ENCODE measurements at places on chromosomes 3 and 15.

DNA sequence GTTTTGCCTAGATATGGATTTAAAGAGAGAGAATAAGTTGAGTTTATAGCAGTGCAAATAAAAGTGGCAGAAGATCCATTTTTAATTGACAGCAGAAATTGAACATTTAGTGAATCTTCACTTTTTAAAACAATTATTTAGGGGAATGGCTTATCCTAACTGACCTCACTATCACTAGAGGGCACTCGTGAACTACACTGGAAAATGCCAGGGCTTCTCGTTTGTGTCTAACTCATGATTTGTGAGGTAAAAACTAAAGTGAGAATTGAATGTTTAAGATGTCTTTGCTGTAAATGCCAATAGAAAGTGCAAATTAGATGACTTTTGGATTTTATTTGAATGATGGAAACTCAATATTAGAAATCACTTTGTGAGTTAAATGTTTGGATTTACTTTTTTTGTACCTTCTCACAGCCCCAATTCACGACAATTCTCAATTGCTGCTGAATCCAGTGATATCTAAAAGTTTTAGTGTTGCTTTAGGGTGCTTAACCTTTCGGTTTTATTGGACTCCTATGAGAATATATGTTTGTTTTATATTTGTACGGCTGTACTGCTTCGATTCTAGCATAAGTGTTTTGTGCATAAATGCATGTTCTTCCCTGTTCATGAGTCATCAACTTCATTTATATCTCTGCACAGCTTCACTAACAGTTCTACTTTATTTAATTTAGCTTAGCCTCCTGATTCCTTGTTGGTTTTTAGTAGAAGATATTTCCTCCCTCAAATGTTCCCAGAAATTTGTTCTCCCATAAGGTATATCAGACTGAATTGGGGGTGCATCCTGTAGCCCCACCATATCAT lies 462.1 kb downstream of the MFSD1 start:
- DNase-seq = no peak

DNA sequence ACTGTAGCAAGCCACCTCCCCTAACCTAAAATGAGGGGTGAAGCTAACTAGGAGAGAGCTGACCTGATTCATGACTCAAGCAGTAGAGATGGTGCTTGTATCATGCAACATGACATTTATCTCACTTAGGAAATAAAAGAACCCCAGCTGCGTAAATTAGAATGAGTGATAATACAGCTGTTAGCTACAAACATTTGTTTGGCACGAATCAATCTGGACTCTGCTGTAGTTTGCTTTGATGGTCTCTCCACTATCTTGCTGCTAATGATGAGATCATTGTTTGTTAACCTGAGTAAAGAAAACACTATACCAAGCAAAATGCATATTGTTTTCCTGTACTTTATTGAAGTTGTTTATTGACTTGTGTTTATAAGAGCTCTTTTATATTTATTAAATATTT lies 92.6 kb downstream of the ALDH1A2 start:
- no peak for DNase-seq

- no peak for DNase-seq
Observed at GRCh38 chr3:138282836-138283235, 46.8 kb downstream of the NME9 start.

- no peak for DNase-seq
Observed at GRCh38 chr3:167437428-167438139, 36.3 kb downstream of the SERPINI2 start.

GRCh38 chr3:194977356-194977755 lies 291.7 kb downstream of the FAM43A start:
- DNase-seq = peak; percentile 43

- no peak for DNase-seq
Observed at GRCh38 chr3:144403040-144403457, 431.4 kb downstream of the DIPK2A start.

DNA sequence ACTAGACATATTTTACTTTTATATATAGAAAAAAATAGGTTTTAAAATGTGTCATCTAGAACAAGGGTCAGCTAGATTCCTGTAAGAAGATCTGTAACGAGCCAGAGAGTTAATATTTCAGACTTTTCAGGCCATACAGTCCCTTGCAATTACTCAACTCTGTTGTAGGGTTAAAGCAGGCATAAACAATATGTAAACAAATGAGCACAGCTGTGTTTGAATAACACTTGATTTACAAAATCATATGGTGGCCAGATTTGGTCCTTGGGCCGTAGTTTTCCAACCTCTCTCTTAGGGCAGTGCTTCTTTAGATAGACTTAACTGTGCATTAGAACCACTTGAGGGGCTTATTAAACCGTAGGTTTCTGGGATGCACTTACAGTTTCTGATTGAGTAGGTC lies 19.6 kb downstream of the LRRC57 start:
- no peak for DNase-seq

GRCh38 chr3:120685411-120685810 lies 3.4 kb upstream of the HGD start:
- no peak for DNase-seq

DNA sequence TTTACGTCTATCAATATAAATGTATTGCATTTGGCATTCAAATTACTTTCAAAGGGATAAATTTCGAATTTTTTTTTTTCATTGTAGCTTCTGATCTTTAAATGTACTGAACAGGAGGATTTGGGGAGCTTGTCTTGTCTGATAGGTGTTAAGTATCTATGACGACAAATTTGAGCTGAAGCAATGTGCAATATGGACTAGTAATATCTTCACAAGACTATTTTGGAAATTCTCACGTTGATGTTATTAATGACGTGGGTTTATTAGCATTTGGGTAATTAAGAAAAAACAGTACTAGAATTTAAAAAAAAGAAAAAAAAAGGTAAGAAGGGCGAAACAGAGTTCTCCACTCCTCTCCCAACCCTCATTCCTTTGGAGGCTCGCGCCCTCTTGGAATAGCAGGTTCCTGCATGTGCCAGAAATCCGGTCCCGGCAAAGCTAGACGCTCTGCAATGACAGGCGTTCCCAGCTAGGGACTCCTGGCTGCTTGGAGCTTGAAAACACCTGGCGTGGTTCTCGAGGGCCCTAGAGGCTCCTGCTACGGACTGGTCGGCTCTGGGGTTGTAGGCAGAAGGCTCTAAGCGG lies 648 bp upstream of the P2RY1 start:
- peak; percentile 63 for DNase-seq

- DNase-seq = no peak
Observed at GRCh38 chr15:30038667-30039523, 43.9 kb upstream of the GOLGA8J start.

DNA sequence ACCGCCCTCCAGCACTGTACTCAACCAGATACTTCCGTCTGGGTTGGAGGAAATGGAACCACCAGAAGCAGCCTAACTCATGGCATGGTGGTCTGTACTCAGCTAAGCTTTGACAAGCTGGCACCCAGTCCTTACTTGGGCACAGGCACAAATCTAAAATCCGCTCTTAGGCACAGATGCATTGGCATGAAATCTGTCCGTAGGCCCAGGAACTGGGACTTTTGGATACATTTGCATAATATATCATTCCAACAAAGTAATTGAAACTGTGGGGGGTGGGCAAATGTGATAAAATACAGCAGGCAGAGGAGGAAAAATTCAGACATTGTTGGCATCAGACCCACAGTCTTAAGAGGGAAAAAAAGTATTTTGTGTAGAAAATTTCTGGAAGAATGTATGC lies 75.4 kb downstream of the C3orf85 start:
- no peak for DNase-seq

- DNase-seq = no peak
Observed at GRCh38 chr3:119289404-119289770, 4.8 kb upstream of the ARHGAP31 start.

DNA sequence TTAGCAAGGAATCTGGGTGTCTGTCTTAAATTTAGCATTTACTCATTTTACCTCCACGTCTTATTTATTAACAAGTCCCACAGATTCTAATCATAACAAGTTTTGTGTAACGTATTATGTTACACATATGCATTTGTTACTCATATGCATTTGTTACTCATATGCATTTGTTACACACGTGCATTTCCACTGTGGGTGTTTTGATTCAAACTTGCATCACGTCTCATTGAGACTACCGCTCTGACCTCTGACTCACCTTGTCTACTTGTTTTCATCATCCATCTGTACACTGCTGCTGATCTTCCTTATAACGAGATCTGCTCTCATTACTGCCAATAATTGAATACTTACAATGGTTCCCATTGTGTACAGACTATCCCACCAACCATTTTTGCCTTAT lies 1141.4 kb downstream of the TBL1XR1 start:
- DNase-seq = no peak

DNA sequence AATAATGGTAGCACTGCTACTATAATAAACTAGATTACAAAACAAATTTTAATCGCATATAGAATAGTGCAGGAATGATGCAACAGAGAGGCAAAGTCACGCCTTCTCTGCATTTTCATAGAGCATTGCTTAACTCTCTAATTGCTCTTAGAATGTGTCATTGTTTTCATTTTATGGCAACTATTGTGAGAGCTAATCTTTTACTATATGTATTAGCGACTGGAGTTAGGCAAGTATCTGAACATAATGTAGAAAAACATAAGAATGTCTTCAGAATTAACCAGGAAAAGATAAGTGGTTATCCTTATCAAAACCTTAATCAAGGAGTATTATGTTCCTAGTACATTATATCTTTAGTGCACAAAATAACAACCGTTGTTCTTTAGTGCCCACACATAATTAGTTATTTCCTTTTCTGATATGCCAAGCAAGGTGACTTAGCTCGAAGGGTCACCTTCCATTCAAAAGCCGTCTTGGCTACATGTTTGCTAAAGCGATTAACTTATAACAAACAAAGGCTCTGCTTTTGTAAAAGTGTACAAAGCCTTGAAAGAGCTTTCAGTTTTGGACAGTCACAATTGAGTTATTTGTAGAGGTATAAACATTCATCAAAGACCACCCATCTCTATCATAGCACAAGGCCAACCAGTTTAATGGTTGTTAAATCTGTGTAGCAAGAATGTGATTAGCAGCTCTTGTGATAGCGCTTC lies 1328.9 kb downstream of the ROBO2 start:
- no peak for DNase-seq

DNA sequence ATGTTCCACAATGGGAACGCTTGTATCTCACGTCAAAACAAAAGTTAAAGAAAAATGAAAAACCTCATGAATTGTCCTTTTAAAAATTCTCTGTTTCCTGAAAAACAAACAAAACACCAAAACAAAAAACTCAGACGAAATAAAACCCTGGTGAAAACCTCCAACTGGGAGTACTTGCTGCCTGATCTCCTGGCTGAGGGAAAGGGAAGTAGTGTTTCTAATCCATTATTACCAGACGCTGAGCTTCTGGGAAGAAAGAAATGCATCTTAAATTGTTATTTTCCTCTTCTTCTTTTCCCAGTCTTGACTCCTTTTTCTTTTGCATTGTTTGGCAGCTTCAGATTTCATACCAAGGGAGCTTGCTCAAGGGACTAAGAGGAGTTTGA lies 243.2 kb upstream of the RGMA start:
- DNase-seq = no peak

- no peak for DNase-seq
Observed at GRCh38 chr3:107681396-107681795, 158.6 kb downstream of the BBX start.

- DNase-seq = no peak
Observed at GRCh38 chr3:62615258-62615849, 242.0 kb upstream of the FEZF2 start.

GRCh38 chr3:154060238-154061000 lies 60.8 kb upstream of the ARHGEF26 start:
- no peak for DNase-seq

DNA sequence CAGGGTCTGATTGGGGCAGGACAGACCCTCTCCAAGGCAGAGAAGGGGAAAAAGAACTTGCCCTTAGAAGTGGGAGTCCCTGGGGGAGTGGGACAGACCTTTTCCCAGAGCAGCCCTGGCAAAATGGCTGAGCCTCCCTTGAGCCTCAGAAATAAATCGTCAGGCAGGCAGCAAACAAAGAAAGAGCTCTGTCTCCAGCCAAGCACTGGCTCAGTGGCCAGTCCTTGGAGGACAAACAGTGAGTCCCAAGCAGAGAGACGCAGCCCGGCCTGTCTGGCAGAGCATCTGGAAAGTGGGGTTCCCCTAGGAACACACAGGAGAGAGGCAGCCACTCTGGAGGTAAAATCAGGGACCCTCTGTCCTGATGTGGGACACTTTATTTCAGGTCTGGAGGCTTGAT lies 1.8 kb downstream of the SLC6A1 start:
- DNase-seq = no peak

GRCh38 chr15:32824777-32825176 lies 107.0 kb downstream of the GREM1 start:
- DNase-seq = no peak

- DNase-seq = no peak
Observed at GRCh38 chr3:122067214-122067550, 12.0 kb downstream of the CD86 start.

DNA sequence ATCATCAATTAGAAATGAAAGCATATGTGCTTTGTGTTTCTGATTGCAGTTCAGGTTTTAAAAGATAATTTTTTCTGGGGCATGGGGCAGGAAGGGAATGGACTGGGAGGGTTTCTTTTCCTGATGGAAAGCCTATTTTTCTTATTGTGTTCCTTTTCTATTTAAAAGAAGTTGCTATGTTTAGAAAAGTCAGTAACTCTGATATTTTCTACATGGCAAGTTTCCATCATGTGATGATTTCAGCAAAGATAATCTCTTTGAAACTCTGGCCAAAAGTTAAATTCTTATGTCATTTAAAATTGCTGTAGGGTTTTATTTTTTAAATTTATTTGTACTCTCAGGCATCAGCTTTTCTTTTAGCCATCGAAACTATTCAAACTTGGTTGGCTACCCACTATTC lies 601.2 kb downstream of the FOXP1 start:
- no peak for DNase-seq

DNA sequence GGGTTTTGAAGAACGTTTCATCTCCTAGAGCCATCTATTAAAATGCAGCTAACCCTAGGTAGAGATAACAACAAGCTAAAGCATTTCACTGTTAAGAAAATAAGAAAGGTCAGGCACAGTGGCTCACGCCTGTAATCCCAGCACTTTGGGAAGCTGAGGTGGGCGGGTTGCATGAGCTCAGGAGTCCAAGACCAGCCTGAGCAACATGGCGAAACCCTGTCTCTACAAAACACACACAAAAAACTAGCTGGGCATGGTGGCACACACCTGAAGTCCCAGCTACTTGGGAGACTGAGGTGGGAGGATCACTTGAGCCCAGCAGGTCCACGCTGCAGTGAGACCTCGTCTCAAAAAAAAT lies 5.4 kb upstream of the TBC1D5 start:
- no peak for DNase-seq

DNA sequence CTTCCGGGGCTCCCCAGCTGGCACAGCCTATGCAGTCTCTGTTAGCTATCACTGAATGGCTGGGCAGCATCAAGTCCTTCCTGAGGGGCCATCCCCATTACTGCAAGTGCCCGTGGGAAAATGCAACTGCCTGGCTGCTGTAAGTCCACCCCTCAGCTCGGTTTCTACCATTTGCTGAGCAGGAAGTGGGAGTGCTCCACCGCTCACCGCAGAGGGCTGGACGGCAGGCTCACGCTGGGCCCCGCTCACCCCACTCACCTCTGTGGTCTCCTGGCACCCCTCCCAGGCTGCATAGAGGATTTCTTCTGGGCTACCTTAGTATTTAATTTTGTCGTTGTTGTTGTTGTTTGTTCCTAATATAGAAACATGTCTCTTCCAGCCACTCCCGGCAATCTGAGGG lies 270.2 kb downstream of the PLCL2 start:
- DNase-seq = no peak

GRCh38 chr15:88989578-88989977 lies 76.4 kb upstream of the MFGE8 start:
- DNase-seq = no peak
